Inflammatory macrophage treated with lipopolysaccharide for 4 hours (primary cell): ENCODE measurements at places on chromosomes 4 and X.
A peak's percentile ranks its signal among the peaks of the same experiment; 100 is the strongest.

- no peak for DNase-seq
Observed at GRCh38 chr4:86977621-86978184, 42.9 kb downstream of the AFF1 start.

- no peak for DNase-seq
Observed at GRCh38 chr4:28250646-28251045, 1390.0 kb downstream of the STIM2 start.

GRCh38 chrX:13015536-13016236, 28.7 kb downstream of the FAM9C start:
- peak; percentile 80 for DNase-seq

- no peak for DNase-seq
Observed at GRCh38 chrX:124239324-124239723, 93.1 kb upstream of the TEX13D start.

- no peak for DNase-seq
Observed at GRCh38 chr4:155197757-155198156, 10.7 kb upstream of the NPY2R start.

GRCh38 chr4:41432881-41433280, 105.1 kb upstream of the LIMCH1 start:
- no peak for DNase-seq

DNA sequence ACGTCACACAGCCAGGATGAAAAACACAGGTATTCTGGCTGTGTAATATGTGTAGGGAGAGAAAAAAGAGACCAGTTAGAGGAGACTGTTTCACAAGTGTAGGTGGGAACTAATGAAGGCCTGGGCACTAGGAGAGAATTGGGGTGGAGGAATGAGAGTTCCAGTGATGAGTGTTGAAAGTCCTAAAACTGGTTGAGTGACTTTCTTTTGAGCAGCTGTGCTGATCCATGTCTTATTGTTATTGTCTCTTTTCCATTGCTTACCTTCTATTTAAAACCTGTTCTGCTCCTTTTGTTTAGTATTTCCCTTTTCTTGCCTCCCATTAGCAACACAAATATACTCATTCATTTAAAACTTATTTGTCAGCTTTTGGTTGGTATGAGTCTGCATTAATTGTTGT, 88.7 kb downstream of the PDLIM5 start:
- no peak for DNase-seq

- peak; percentile 32 for DNase-seq
Observed at GRCh38 chr4:118905566-118905965, 16.9 kb downstream of the SYNPO2 start.

DNA sequence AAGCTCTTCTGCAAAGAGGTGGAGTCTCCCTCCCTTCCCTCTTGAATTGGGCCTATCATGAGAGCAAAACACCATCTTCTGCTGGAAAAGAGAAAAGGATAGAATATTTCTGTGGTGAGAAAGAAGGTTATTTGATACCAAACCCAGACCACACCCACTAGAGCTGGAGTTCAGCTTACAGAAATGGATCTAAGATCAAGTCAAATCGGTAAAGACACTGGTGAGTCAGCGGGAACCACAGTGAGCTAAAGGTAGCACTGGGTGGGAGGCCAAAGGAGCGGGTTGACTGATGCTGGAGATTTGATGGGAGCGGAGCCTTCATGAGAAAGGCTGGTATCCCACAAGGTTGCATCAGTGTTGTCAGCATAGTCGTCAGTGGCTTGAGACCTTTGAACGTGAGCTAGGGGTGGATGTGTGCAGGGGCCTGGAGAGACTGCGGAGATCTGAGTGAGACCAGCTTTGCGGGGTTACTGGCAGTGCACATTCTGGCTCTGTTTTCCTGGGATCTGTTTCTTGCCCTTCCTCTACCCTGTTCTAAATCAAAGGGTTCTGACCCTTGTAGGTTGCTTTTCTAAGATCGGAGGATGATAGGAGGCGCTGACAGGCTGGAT, 106.4 kb upstream of the SCOC start:
- DNase-seq = no peak

GRCh38 chrX:77446029-77446585, 1.1 kb upstream of the FGF16 start:
- no peak for DNase-seq

DNA sequence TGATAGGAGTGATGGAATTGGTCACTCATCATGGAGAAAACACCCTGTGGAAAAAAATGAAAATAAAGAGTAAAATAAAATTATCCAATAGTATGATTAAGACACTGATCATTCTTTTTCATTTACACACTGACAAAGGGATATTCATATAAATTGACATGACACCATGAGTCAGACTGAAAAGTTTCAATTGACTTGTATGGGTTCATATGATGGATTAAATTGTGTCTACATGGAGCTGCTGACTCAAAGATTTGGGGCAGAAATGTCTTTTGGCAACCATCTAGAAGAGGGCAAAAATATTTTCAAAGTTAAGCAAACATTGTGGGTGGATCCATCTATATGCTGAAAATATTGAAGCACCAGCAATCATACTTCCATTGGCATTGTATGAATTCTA, 153.4 kb upstream of the PPP3CA start:
- no peak for DNase-seq

DNA sequence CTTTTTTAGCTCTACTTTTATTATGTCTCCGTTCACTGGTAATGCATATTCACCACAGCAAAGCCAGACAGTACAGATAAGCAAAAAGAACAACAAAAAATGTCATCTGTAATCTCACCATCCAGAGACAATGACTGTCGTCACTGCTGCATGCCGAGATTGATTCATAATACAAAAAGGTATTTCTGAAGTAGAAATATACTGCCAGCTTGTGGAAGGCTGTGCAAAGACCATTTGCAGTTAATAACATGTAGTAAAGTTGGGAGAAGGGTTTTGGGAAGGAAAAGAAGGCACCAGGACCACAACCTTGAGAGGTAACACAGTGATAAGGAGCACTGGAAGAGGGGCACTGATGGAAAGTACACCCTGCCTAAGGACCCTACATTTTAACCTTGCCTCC, 223.0 kb upstream of the ZIC3 start:
- DNase-seq = no peak

DNA sequence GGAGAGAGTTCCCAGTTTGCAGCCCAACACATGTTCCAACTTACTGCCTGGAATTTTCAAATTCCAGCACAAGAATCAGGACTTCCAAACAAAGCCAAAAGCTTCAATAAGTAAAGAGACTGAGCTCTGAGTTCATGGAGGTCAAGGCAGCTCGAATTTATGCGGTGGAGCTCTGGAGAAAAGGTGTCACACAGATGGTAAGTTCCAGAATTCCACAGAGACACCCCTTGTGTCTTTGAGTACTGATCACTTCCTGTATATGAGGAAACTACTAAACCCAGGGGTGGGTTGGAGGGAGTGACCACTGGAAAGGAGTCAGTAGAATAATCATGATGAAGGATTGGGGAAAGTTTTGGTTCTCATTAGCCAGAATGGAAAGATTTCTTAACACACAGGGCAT, 118.5 kb upstream of the GUCY1A1 start:
- no peak for DNase-seq

- no peak for DNase-seq
Observed at GRCh38 chr4:87179751-87180150, 40.7 kb downstream of the KLHL8 start.

DNA sequence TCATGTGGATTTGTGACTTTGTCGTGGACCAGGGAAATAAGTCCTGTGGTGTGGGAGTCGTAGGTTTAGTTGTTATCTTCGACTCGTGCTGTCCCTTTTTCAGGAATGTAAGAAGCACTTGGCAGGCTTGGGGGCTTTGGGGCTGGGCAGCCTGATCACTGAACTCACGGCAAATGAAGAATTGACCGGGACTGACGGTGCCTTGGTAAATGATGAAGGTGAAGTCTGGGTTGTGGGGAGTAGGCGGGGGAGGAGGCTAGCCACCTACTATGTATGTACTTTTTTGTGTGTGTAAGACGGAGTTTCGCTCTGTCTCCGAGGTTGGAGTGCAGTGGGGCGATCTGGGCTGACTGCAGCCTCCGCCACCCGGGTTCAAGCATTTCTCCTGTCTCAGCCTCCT, 1.2 kb downstream of the TAF1 start:
- no peak for DNase-seq

DNA sequence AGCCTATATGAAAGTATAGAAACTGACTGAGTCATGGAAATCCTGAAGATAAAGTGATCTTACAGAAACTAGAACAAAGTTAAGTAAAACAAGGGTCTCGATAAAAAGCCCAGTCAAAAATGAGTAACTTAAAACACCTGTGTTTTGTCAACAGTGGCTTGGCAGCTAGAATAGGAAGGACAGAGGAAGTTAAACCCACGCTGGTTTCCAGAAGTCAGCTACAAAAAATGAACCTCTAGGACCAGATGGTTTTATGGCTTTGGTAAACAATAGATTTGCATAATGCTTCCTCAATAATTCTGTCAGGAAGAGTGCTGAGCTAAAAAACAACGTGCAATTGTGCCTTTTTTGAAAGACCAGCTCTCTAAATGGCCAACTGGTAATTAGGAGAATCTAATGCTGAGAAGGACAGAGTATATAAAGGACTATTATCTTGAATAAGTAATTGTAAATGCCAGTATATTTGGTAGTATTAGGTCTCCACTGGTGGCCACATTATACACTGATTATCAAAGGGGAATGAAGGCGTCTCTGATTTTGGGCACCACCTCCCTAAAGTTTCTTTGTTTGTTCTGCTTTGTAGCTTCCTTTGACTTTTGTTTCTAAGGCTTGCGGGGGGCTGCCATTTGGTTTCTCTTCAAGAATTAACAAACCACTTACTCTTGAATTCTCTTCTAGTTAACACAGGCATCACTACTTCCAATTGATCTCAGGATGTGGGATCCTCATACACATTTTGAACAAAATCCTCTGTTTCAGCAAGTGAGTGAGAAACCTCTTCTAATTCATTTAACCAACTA, 72.2 kb upstream of the PPP3CA start:
- peak; percentile 4 for DNase-seq

- DNase-seq = no peak
Observed at GRCh38 chr4:121189326-121190215, 25.4 kb upstream of the TNIP3 start.

- no peak for DNase-seq
Observed at GRCh38 chrX:68748030-68748429, 80.8 kb upstream of the EFNB1 start.

- DNase-seq = no peak
Observed at GRCh38 chr4:149790172-149790907, 25.3 kb downstream of the IQCM start.

DNA sequence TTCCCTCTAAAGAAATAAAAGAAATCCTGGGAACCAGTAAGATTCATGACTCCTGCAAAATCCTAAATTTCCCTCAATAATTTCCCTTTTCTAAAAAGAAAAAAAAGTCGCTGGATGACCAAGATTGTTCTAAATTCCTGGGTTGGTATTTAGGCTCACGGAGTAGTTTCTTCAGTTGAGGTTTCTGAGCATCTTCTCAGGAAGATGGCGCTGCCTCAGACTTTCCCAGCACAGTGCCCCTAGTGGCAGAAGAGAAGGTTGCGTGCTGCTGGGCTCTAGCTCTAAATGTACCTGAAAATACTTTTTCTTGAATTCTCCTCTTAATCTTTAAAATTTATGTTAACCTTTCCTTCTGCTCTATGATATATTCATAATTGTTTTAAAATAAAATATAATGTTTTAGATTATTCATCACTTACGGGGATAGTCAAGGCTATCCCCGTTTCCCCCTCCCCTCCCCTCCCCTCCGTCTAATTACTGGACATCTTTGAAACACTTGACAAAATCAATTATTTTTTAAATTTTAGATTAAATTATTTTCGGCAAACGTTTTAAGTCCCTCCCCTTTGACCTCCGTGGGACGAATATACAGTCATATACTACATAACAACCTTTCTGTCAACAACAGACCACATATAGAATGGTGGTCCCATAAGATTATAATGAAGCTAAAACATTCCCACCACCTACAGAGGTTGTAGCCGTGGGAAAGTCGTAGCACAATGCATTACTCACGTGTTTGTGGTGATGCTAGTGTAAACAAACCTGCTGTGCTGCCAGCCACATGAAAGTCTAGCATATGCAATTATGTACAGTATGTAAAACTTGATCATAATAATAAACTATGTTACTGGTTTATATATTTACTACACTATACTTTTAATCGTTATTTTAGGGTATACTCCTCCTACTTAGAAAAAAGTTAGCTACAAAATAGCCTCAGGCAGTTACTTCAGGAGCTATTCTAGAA, 41.0 kb upstream of the GATB start:
- DNase-seq = peak; percentile 56

- DNase-seq = no peak
Observed at GRCh38 chrX:29590921-29591320, 624.4 kb upstream of the MAGEB2 start.

GRCh38 chrX:13119386-13119785, 75.0 kb upstream of the FAM9C start:
- no peak for DNase-seq

GRCh38 chr4:168451331-168451730, 29.0 kb downstream of the DDX60L start:
- peak; percentile 73 for DNase-seq

DNA sequence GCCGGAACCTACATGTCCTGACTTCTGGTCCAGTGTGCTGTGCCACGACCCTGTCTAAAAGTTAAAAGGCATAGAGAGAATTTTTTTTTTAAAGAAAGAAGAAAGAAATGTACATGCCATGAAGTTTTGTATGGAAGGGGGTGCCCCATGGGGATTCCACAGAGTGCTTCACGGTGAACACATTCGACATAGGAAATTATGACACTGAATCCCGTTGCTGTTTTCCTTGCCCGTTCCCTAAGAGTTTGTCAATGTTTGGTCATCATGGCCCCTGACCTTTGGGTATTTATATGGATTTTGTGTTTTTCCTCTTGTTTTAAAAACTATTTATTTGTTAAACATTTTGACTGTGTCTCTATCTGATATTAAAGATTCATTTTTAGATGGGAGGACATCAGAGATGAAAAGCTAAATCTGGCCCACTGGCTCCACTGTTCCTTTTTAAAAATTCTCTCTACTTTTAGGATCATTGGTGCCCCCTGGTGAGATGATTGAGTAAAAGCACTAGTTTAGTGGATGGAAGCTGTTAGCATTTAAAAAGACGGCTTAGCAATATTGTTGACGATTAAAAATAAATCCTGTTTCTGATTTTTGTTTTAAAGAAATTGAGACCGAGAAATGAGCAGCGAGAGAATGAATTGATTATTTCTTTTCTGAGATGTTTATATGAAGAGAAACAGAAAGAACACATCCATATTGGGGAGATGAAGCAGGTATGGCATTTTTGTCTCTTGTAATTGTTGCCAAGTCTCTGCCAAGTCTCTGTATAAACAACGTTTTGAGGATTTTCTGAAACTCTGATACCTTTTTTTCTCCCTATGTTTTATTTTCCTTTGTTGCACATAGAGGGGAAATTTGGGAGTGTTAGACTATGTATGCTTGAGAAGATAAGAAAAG, 75.0 kb downstream of the PTTG2 start:
- peak; percentile 71 for DNase-seq

DNA sequence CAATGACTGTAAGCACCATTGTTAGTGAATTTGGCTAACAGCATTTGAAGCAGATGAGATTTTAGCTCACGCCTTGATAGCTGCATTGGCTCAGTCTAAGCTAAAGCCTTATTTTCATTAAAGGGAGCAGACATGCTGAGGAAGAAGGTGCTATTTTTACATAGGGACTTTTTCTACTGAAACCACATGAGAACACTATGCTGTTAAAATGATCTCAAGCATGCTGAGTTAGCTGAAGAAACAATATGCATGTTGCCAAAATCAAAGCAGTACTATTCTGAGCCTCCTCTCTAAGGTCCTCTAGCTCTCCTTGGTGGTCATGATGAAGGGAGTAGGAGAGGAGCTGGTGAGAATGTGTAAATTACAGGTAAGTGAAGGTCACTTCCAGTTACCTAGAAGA, 134.4 kb upstream of the JADE1 start:
- DNase-seq = no peak

- no peak for DNase-seq
Observed at GRCh38 chr4:66266035-66266434, 595.7 kb upstream of the EPHA5 start.
